ENCODE measurements at places on chromosomes 2 and 18.
A peak's percentile ranks its signal among the peaks of the same experiment; 100 is the strongest.

DNA sequence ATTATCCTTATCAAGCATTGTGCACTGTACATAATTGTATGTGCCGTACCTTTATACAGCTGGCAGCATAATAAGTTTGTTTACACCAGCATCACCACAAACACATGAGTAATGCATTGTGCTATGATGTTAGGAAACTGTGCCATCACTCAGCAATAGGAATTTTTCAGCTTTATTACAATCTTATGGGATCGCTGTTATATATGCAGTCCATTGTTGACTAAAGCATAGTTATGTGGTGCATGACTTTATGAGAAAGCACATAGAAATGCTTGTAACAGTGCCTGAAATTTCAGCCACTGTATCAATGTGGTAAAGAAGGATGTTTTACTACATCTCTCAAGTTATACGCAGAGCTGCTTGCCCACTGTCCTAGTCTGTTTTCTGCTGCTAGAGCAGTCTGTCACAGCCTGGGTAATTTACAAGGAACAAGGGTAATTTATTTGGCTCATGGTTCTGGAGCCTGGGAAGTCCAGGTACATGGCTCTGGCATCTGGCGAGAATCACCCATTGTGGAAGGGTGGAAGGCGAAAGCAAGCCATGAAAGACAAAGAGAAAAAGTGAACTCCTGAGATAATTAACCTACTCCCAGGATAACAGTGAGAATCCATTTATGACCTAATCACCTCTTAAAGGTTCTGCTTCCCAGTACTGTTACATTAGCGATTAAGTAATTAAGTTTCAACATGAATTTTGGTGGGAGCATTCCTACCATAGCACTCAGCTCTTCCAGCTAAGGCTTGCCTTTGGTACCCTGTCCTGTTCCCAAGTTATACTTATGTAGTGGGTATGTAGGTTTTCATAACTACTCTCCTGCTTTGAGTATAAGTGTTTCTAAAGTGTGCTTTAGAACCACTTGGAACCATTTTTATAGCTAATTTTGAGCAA, 4.6 kb downstream of the MAP3K20 start:
- no peak overlapping the region for H3K4me3 ChIP-seq
- no peaks in the 10 kb centered on the region for H3K36me3 ChIP-seq
- no peak for DNase-seq
- H3K27me3 ChIP-seq = no peaks in the 10 kb centered on the region
- no peak overlapping the region for H3K27ac ChIP-seq
- H3K4me1 ChIP-seq = no peaks in the 10 kb centered on the region

GRCh38 chr2:109447251-109447661, 166.5 kb downstream of the SEPTIN10 start:
- H3K27me3 ChIP-seq = peaks cover 20% of the 10 kb centered on the region
- no peak overlapping the region for H3K27ac ChIP-seq
- DNase-seq = no peak
- H3K4me3 ChIP-seq = no peak overlapping the region
- H3K36me3 ChIP-seq = no peaks in the 10 kb centered on the region

DNA sequence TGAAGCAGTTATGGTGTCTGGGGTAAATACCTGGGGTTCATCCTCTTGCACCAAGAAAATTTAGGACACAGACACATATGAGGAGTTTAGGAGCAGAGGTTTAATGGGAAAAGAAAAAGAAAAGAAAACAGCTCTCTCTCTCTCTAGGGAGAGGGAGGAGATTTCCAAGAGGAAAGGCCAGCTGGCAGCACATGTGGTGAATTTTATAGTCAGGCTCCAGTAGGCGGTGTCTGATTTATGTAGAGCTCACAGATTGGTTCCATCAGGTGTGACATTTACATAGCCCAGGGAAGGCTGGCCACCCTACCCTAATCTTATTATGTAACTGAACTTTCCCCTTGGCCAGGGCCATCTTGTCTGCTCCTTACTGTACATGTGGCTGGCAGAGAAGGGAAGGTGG, 297.5 kb upstream of the RGPD4 start:
- no peak overlapping the region for H3K4me3 ChIP-seq
- no peak overlapping the region for H3K27ac ChIP-seq
- H3K36me3 ChIP-seq = no peaks in the 10 kb centered on the region
- no peak for DNase-seq
- no peaks in the 10 kb centered on the region for H3K4me1 ChIP-seq
- H3K27me3 ChIP-seq = no peaks in the 10 kb centered on the region

DNA sequence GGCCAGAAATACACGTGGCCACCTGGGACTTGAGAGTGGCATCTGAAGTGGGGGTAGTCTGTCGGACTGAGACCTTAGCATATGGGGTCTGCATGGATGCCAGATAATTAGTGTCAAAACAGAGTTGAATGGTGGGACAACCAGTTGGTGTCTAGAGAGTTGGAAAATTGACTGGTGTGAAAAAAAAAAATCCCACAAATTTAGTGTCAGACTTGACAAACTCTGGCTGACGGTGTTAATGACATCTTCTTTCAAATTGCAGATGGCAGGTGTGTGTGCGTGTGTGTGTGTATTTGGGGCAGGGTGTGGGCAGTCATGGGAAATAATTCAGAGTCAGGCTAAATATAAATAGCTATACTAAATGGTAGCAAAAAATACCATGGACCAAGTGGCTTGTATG, 365.4 kb upstream of the RGPD4 start:
- H3K27me3 ChIP-seq = no peaks in the 10 kb centered on the region
- no peak overlapping the region for H3K27ac ChIP-seq
- no peak for DNase-seq

DNA sequence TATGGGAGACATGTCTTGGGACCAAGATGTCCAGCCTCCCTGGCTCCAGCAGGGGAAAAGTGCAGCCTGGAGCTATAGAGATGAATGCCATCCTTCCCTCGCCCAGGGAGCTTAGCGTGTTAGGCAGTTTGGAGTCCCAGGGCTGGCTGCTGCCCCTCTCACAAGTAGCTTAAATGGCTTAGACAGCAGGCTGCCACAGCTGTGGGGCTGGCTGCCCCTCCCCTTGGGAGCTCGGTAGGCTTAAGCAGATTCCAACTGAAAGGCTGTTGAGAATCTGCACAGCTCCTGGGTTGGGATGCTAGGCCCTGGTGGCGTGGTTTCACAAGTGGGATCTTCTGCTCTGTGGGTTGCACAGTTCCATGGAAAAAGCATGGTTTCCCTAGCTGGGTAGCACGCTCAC, 940.5 kb upstream of the DDX18 start:
- H3K27me3 ChIP-seq = no peaks in the 10 kb centered on the region
- no peak for DNase-seq
- H3K4me1 ChIP-seq = no peaks in the 10 kb centered on the region
- no peaks in the 10 kb centered on the region for H3K36me3 ChIP-seq
- no peak overlapping the region for H3K4me3 ChIP-seq

DNA sequence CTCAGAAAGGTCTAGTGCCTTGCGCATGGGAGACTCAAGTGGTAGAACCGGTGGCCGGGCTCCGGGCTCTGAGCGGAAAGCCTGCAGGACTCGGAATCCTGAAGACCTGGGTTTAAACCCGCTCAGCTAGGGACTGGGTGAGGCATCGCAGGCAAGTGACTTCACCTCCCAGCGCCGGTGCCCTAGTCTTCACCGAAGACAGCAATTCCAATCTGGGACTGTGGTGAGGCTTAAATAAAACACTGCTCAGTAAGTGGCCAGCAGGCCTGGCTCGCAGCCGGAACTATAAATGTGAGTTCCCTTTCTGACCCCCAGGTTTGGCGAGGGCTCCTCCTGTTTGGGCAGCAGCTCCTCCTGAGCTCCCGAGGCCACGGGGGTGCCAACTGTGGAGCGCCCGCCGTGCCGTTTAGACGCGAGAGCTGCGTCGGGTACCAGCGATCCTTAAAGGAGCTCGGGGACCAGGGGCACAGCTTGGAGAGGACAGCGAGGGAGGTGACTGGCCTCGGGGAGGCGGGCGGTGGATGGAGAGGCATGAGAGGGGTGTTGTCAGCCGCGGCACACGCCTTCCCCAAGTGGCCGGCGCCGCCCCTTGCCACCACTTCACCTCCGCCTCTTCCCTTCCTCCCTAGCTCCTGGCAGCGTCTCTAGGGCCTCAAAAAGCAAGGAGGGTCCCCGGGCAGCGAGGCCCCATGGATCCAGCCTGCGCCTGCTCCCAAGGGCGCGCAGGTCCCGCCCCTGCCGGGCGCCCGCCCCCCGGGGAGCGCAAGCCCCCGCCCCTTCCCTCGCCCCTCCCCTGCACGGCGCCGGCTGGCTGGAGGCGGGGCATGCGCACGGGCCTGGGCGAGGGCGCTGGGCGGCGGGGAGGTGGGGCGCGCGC, 757 bp upstream of the MTCL1 start:
- peaks cover 75% of the 10 kb centered on the region for H3K27me3 ChIP-seq
- DNase-seq = peak; percentile 75
- H3K4me3 ChIP-seq = peak overlapping the region; percentile 94
- H3K36me3 ChIP-seq = peaks cover 9% of the 10 kb centered on the region

GRCh38 chr18:74013955-74014354, 133.7 kb downstream of the FBXO15 start:
- no peak for DNase-seq
- H3K4me3 ChIP-seq = no peak overlapping the region
- H3K4me1 ChIP-seq = no peaks in the 10 kb centered on the region
- no peaks in the 10 kb centered on the region for H3K36me3 ChIP-seq
- H3K27ac ChIP-seq = no peak overlapping the region

- no peaks in the 10 kb centered on the region for H3K4me1 ChIP-seq
- no peaks in the 10 kb centered on the region for H3K27me3 ChIP-seq
- H3K4me3 ChIP-seq = no peak overlapping the region
- no peak for DNase-seq
- H3K27ac ChIP-seq = no peak overlapping the region
These were observed 124.9 kb downstream of the PIGN start for GRCh38 chr18:62061821-62062478.

GRCh38 chr2:85648619-85649018, 19.4 kb downstream of the SFTPB start:
- H3K36me3 ChIP-seq = peaks cover 93% of the 10 kb centered on the region
- H3K27me3 ChIP-seq = no peaks in the 10 kb centered on the region
- no peak overlapping the region for H3K27ac ChIP-seq
- H3K4me1 ChIP-seq = no peaks in the 10 kb centered on the region
- no peak overlapping the region for H3K4me3 ChIP-seq

DNA sequence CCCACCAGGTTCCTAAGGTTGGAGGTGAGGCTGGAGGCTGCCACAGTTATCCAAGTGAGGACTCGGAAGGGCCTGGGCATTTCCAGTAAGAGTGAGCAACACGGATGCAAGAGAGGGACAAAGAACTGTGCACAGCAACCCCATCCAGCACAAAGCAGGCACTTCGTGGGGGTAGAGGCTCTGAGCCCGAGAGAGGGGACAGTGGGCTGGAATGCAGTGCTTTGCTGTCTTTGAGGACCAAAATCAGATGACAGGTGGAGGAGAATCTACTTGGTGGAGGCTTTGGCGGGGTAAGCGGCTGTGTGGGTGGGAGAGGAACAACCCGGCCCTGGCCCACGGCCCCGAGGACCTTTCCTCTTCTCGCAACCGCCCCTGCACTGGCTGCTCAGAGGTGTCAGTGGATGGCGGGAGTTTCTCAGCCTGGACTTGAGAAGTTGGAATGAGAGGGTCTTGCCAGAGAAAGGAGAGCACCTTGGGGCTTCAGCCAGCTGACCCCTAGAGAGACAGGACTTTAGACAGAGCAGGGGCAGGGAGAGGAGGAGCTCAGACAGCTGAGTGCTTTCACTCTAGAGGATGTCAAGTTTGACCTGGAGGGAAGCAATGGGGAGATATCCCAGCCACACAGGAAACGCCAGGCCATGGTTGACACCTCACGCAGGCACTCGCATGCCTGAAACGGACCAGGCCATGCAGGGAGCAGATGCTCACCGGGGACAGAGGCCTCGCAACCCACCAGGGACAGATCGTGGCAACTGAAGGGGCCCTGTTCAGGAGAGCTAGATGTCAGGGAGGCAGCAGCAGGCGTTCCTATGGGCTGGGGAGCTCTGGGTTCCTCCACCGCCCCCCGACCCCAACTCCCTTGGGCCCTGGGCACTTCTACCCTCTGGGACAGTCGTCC, 11.6 kb downstream of the RAMP1 start:
- H3K27ac ChIP-seq = peak overlapping the region; percentile 47
- H3K4me1 ChIP-seq = peaks cover 11% of the 10 kb centered on the region
- H3K27me3 ChIP-seq = peaks cover 79% of the 10 kb centered on the region
- no peaks in the 10 kb centered on the region for H3K36me3 ChIP-seq

- H3K27me3 ChIP-seq = peaks cover 50% of the 10 kb centered on the region
- H3K27ac ChIP-seq = no peak overlapping the region
- no peak overlapping the region for H3K4me3 ChIP-seq
- no peaks in the 10 kb centered on the region for H3K4me1 ChIP-seq
- no peak for DNase-seq
These were observed 24.5 kb upstream of the SPRED2 start for GRCh38 chr2:65456886-65457285.

GRCh38 chr2:189629531-189630453, 31.5 kb upstream of the ASNSD1 start:
- H3K4me3 ChIP-seq = no peak overlapping the region
- H3K4me1 ChIP-seq = peaks cover under 1% of the 10 kb centered on the region
- H3K27me3 ChIP-seq = peaks cover 5% of the 10 kb centered on the region
- no peak overlapping the region for H3K27ac ChIP-seq
- DNase-seq = no peak

GRCh38 chr2:42309366-42309765, 51.7 kb downstream of the COX7A2L start:
- peak overlapping the region; percentile 59 for H3K27ac ChIP-seq
- no peak for DNase-seq
- H3K36me3 ChIP-seq = peaks cover 57% of the 10 kb centered on the region
- H3K4me3 ChIP-seq = no peak overlapping the region
- H3K4me1 ChIP-seq = peaks cover 4% of the 10 kb centered on the region

DNA sequence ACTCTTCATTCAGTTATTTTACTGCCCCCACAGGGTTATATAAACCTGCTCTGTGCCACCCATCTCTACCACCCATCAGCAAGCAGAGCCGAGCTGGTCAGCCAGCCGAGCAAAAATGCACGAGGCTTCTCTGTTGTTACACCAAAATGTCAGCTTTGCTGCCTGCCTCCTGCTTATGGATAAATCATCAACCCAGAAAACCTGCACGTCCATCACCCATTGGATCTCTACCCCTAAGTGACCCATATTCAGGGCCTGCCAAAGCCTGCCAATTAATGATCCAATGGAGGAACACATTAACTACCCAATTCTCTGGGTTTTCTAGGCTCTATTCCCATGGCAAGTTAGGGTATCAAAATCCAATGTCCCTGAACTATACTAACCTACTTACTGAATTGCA, 365.5 kb upstream of the ACVR2A start:
- no peaks in the 10 kb centered on the region for H3K27me3 ChIP-seq
- no peak for DNase-seq
- H3K36me3 ChIP-seq = no peaks in the 10 kb centered on the region
- H3K4me3 ChIP-seq = no peak overlapping the region

DNA sequence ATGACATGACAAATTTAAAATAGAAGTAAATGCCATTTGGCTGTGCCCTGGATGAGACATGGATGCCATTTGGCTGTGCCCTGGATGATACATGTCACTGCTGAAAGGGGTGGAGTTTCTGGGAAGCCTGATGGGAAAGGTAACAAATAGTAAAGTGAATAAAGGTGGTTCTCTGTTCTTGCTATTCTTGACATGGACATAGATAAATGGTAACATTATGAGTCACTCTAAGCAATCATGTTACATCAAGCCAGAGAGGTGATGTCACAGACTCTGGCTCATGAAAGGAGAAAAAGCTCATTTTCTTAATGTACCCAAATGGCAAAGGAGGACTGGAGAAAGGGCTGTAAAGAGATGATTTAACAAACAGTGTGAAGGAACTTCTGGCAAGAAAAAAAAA, 86.4 kb downstream of the EML6 start:
- H3K4me1 ChIP-seq = peaks cover under 1% of the 10 kb centered on the region
- no peak overlapping the region for H3K4me3 ChIP-seq
- no peak for DNase-seq
- no peaks in the 10 kb centered on the region for H3K36me3 ChIP-seq
- H3K27ac ChIP-seq = no peak overlapping the region

Data from effector memory CD8-positive, alpha-beta T cell (primary cell).